ENCODE measurements at places on chromosomes 12 and 14.

- DNase-seq = no peak
Measured at GRCh38 chr12:80038062-80038560, 61.2 kb upstream of the OTOGL start.

- peak; percentile 81 for DNase-seq
Measured at GRCh38 chr14:47226877-47227520, 448.4 kb downstream of the MDGA2 start.

DNA sequence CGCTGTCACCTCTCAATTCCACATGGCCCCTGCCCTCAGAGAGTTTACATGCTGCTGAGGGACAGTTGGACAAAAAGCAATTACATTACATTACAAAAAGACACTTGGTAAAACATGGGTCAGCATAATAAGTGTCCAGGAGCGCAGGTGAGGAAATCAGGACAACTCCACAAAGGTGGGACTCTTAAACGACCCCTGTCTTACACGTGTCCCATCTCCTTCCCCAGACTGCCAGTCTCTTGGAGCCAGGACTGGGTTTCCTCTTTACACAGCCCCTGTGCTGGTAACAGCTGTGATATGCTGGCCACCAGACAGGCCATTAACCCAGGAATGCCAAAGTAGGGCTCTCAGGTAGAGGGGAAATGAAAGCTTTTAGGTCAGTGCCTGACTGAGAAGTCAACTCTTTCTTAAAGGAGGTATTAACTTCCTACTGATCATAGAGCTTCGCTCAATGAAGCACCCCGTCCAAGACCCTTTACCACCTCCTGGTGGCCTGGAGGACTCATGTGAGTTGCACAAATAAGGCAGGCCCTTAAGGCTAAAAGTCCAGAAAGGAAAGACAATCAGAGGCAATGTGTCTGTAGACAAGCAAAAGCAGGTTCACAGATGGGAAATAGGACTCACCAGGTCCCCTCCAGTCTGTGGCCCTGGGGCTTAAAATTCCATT lies 55.5 kb downstream of the ANO2 start:
- DNase-seq = no peak

DNA sequence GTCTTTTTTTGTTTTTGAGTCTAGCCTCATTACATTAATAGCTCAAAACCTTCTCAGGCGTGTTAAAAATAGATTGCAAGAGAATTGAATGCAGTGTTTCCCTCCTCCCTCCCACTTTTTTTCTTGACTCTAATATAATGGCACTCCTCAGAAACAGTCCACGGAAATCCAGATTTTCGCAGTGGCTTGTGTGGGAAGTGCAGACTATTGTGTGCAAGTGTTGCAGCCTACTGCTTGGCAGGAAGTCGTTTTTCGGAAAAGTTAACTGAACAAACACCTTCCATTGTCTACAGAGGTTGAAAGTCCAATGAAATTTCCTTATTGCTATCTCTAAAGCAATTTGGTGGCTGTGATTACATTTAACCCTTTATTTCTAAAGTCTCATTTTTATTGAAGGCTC lies 147.9 kb upstream of the E2F7 start:
- DNase-seq = no peak

- no peak for DNase-seq
Measured at GRCh38 chr12:70042675-70043074, 200.6 kb upstream of the CNOT2 start.

DNA sequence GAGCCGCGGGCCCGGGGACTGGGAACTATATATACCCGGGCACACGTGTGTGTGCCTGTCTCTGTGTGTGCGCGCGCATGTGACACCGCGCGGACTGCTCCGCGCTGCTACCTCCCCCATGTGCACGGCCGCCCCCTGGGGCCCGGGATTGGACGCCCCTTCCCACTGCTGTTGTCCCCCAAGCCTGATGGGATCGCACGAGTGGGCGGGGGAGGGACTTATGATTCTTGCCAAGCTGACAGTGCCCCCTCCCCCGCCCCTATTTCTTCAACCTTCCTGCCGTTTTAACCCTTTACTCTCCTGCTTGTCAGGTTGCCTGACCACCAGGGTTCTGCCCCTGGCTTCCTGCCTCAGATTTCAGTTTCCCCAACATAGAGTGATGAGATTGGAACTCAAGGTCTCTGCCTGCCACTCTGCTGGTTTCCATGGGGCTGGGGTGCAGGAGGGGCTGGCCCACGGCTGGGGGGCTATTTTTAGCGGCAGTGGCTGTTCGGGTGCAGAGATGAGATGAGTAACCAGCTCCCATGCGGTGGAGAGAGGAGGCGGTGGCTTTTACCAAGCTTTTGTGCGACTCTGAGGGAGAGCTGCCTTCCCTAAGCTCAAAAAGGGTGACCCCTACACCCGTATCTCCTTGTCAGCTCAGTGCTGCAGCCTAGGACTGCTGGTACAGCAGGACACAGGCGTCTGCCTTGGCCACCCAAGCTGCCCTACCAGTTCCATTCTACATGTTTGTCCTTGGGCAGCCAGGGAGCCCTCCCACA lies at the start of gene DDN:
DDN (minus strand) TSS at position 5 of the 761 bp plus-strand sequence. CDS start 88 bp downstream, outside the sequence.
- peak; percentile 50 for DNase-seq

DNA sequence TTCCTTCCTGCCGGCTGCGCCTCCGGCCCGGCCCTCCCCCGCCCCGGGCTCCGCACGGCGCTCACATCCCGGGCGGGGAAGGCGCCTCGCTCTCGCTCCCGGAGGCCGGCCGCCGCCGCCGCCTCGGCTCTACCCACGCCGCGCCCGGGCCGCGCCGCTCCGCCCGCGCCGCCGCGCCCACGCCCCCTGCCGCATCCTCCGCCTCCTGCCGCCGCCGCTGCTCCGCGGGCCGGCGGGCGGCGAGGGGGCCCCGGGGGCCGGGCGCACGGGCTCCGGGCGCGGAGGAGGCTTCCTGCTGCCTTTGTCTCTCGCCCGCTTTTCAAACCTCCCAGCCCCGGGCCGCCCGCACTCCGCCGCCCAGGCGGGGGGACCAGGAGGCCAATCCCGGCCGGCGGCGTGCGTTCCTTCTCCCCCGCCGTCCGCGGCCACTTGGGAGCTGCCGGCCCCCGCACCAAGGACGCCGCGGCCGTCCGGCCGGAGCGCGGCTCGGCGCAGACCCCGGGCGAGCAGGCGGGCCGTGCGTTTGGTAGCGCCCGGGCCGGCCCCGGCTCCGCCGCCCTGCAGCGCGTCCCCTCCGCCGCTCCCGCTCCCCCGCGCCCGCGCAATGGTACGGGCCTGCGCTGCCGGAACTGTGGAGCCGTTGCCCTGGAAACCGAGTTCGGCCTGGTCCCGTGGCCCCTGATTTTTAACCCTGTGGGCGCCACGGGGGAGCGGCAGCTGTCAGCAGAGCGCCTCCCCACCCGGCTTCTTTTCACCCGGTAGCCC lies at the start of gene FBXL14:
FBXL14 (minus strand) TSS at position 321 of the 765 bp plus-strand sequence. CDS start 515 bp downstream, outside the sequence.
- DNase-seq = peak; percentile 87

GRCh38 chr14:33799705-33800570 lies 150.9 kb downstream of the EGLN3 start:
- peak; percentile 17 for DNase-seq

DNA sequence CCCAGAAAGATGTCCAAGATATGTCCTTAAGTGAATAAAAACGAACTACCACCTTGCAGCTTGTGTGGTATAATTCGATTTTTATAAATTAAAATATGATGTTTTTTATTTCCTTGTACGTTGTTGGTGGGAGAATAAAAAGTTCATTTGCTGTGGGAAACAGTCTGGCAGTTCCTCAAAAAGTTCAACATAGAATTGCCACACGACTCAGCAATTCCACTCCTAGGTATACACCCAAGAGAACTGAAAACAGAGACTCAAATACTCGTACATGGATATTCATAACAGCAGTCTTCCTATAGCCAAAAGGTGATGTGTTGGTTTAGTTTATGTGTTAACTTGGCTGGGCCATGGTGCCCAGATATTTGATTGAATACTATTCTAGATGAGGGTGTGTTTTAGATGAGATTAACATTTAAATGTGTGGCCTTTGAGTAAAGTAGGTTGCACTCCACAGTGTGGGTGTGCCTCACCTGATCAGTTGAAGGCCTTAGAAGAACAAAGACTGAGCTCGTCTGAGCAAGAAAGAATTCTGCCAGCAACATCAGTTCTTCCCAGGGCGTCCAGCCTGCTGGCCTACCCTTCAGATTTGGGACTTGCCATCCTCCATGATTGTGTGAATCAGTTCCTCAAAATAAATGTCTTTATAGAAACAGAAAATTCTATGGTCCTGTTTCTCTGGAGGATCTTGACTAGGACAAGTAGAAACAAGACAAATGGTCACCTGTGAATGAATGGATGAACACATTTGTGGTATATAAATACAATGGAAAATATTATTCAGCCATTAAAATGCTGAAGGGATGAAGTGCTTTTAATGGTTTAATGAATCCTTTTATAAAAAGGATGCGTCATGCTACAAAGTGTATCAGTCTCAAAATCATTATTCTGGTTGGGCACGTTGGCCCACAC lies 5.1 kb upstream of the DENR start:
- no peak for DNase-seq

GRCh38 chr12:105292705-105293104 lies 37.8 kb upstream of the C12orf75 start:
- no peak for DNase-seq

DNA sequence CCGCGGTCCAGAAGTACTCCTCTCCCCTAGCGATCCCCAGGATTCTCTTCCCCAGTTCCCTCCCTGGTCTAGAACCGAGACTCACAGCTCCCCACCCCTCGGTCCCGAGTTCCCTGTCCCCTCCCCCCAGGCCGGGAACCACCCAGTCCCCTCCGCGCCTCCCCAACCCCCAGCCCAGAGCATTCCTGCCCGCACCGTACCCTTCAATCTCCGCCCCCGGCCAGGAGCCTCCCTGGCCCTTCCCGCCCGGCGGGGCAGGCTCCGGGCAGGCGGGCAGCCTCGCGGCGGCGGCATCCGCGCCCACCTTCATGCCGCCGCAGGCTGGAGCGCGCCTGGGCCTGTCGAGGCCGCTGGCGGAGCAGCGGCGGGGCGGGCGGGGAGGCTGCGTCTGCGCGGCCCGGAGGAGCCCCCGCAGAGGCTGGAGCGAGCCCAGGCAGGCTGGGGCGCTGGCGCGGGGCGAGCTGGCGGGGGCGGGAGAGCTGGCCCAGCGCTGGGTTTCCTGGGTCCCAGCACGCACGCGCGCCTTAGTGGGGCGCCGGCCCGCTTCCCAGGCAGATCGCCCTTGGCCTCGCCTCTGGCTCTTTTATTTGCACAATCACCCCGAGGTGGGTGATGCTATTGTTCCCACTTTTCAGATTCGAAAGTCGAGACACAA lies 22.2 kb upstream of the GPR132 start:
- peak; percentile 58 for DNase-seq

DNA sequence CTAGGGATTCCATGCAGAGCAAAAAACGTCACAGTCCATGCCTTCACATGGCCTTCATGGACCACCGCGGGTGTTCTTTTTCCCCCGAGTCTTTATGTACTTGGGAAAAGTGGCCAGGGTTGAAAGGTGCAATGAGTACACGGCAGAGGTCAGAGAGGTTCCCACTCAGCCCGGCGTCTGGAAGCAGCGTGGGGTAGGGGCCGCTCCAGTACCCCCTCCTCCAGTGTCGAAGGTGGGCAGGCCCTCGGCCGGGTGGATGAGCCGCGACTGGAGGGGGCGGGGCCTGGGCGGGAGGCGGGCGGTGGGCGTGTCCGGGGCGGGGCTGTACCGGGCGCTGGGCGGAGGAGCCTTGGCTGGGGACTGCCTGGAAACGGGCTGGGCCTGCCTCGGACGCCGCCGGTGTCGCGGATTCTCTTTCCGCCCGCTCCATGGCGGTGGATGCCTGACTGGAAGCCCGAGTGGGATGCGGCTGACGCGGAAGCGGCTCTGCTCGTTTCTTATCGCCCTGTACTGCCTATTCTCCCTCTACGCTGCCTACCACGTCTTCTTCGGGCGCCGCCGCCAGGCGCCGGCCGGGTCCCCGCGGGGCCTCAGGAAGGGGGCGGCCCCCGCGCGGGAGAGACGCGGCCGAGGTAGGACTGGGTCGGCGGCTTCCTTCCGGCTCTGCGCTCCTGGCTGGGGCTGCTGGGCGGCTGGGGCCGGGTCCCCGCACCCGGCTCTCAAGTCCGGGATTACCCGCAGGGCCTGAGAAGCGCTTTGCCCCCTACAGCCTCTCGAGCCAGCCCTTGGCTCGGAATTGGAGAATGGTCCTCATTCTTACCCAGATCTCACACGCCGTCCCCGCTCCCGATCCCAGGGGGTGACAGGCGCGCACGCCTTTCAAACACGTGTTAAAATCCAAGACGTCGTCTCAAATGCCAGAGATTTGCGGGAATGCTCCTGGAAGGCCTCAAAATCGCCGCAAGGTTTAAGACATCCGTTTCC lies at the start of gene RXYLT1:
RXYLT1 (plus strand) TSS at position 412 of the 984 bp plus-strand sequence; CDS start at position 464, 52 bp downstream.
- DNase-seq = peak; percentile 81

DNA sequence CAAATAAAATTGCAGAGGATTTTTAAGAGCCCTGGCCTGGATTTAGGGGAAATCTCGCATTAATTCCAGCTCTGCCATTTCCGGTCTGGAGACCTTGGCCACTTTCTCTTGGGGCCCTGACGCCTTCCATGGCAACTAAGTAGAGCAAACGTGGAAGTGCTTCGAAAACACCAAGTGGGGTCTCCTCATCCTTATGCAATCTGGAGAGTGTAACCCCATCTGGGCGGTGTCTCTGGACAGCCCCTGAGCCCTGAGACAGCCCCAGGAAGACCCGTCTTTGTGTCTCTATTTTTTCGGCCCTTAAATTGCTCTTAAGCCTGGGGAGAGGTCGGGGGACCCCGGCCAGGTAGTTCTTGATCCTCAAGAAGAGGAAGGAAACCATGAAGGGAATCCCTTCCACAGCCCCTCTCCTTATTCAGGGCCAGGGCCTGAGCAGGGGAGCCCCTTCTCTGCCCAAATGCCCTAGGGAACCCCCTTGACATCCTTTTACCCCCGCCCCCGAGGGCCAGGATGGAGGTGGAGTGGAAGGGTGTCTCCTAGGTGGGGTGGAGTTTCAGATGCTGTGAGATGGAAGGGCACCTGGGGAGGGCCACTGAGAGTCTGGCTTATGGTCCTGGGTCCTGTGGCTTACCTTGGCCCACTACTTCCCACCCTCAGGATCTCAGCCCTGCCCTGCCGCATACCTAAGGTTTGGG lies 17.6 kb upstream of the NR4A1 start:
- no peak for DNase-seq

DNA sequence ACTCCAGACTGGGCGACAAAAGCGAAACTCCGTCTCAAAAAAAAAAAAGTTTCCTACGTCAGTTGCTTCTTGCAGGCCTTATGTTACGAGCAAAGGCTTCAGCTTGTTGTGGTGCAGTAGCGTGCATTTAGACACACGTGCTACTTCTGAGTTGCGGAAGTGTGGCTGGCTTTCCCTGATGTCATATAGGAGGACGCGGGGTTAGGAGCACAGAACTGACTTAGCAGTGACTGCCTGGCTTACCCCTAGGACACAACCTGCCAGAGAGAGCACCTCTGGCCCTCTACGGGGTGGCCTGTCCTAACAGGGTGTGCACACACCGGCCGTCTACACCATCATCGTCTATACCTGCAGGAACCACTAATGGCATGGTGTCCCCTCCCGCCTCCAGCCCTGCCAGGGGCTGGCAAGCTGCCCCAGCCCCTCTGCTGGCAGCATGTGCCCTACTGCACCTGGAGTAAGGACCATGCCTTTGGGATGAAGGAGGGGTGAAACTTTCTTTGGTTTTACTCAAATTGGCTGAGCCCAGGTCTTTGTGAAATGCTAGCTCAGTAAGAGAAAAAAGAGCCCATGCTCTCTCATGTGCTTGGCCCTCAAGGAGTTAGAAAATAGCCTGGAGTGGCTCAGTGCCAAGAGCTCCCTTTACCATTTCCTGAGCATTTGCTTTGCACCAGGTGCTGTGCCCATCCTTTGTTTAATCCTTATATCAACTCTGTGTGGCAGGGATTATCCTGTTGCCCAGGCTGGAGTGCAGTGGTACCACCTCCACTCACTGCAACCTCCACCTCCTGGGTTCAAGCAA lies 1.7 kb upstream of the GPR68 start:
- DNase-seq = no peak

- peak; percentile 74 for DNase-seq
Measured at GRCh38 chr12:46160101-46160980, 108.5 kb downstream of the SLC38A1 start.

Measured in fibroblast of skin of abdomen (primary cell).